ENCODE measurements at places on chromosomes 2 and 18.

GRCh38 chr2:139864821-139865302 lies 1084.7 kb upstream of the NXPH2 start:
- no peak for DNase-seq

DNA sequence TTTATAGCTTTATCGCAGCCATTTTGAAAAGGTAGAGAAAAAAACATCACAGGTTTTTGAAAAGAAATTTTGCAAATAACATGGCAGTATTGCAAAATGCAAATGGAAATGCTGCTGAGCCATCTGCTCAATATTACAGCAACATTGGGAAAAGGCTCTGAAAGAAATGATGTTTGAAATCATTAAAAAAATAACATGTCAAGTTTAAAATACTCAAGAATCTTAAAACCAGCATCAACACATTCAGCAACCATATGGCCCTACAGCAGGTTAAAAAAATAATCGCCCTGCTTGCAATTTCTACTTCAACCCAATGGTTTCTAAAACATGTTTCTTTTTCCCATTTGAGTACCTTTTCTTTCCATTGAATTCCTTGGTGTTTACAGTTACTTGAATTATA lies 289.4 kb downstream of the AFF3 start:
- DNase-seq = no peak

DNA sequence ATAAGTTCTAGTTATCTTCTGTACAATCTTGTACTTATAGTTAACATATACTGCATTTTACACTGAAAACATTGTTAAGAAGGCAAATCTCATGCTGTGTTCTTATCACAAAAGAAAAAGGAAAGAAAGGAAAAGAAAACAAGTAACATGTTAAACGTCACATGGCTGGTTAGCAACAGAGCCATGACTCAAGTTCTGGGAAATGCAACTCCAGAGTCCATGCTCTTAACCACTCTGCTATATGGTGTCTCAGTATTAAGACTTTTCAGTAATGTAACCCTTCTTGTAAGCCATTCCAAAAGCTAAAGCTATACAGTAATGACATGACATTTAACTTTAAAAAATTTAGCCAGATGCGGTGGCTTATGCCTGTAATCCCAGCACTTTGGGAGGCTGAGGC lies 181.4 kb downstream of the BARD1 start:
- no peak for DNase-seq

- no peak for DNase-seq
These were observed 176.8 kb upstream of the ALKAL2 start for GRCh38 chr2:464562-465309.

- no peak for DNase-seq
These were observed 174.2 kb downstream of the RTP5 start for GRCh38 chr2:242043538-242044312.

DNA sequence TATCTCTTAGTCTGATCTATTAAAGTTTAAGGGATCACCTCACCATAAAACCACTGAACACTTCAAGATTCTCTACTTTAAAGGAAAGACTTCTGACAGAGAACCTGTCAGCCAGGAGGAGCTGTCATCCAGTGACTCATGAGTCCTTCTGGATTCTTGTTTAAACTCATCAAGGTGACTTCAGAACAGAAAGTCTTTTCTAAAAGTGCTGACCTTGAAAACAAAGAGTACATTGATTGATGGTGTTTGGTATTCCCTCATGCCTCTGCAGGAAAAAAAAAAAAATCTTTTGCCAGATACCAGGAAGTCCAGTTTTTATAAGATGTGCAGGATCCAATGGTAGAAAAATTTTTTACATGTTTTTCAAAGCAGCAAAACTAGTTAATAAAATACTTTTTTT lies 12.3 kb downstream of the DSG2 start:
- DNase-seq = no peak

- DNase-seq = peak; percentile 91
These were observed 3.3 kb upstream of the GPBAR1 start for GRCh38 chr2:218257390-218257981.

- no peak for DNase-seq
These were observed 144.1 kb downstream of the FAM210A start for GRCh38 chr18:13582178-13582670.

DNA sequence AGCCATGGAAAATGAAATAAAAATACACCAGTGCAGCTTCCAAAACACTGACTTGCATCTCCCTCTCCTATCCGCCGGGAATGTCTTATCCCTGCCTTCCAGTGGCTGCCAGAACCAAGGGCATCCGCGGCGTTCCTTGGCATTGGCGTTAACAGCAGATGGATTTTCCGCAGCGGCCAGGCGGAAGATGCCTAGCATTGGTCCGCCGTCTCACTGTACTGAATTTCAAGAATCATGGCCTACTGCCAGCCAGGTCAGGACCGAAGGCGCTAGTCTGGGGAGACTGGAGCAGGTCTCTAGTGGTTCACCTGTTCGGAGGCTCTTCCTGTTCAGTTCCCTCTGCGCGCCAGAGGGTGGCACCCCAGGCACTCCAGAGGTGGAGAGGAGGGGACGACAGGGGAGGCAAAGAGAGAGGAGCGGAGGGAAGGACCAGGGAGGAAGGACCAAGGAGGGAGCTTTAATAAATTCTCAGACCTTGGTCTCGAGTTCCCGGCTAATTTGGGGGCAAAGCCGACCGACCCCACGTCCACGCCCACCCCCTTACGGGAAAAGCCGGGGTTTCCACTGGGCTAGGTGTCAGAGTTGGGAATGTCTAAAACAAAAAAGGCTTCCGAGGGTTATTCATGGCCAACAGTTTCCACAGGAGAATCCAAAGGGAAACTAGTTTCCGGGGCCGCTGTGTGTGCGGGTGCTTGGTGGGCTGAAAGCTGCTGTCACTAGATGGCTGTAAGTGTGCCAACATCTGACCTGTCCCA lies 3.7 kb upstream of the BCL2L11 start:
- DNase-seq = peak; percentile 95

DNA sequence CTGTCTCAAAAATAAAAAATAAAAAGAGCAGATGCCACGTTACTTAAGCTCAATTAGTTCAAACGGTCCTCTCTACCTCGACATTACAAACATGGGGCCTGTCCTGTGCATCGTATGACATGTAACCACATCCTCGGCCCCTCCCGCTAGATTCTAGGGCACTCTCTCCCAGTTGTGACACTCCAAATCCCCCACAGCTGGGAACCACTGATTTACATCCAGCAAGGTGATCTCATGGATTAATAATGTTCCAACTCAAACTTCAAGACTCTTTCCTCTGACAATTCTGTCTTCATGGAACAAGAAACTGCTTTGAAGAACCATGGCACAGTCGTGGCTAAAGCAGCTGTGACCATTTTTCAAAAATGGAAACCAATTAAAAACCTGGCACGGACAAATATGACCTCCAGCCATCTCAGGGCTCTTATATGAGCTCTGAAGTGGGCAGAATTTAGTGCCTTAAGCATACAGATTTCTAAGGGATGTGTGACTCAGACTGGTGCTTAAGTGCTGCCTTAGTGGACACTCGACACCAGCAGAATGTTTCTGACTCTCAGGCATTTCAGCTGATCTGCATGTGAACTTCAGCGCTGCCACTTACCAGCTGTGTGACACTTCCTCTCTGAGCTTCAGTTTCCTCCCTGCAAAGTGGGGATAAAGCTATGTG lies 31.7 kb upstream of the ASAP2 start:
- DNase-seq = peak; percentile 51

DNA sequence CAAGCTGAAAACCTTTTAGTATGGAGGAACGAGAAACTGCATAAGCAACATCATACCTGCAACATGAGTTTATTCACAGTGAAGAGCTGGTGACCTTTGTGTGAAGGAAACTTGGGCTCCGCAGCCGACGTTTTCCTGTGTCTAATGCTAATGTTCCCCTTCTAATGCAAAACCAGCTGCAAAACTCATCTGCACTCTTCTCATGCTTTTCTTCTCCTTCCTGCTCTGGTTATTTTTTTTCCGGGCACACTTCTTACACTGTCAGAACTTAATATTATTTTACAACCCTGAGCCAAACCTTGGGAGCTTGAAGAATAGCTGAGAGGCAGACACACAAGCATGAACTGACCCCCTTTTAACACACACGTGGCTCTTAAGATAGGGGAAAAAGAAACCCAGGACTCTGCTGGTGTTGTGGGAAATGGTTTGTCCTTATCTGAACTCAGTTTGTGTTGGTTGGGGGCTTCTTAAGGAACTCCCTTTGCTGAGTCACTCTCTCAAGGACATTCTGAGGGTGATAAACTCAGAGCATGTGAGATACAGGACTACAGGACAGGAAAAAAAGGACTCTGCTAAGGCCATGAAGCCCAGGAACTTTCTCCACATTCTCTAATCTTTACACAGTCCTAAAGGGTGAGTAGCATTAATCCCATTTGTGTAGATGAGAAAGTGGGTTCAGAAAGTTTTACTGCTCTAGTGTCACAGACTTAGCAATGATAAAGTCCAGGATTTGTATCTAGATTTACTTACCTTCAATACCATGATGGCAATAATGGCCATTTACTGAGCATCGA lies 439.3 kb upstream of the TRIB2 start:
- peak; percentile 8 for DNase-seq

DNA sequence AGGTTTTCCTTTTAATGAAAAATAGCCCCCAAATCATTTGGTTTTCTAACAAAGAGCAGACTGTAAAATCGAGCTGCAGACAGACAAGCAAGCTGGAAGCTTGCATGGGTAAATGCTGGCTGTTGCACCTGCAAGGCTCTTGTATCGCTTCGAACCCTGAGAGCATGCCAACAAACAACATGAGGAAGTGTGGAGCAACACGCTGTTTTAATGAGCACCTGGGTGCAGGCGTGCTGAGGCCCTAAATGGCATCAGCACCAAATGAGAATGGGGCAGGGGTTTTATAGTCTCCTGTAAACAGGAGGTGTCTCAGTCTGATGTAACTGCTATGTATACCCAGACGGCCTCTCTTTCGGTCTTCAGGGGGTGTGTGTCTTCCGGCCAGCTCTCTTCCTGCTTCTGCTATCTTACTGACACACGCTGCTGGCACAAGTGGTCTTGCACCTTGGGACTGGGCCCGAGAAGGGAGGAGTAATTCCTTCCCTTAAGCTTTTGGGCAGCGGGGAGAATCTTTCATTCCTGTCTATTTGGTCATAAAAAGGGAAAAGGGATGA lies 31.9 kb upstream of the CDH2 start:
- no peak for DNase-seq

DNA sequence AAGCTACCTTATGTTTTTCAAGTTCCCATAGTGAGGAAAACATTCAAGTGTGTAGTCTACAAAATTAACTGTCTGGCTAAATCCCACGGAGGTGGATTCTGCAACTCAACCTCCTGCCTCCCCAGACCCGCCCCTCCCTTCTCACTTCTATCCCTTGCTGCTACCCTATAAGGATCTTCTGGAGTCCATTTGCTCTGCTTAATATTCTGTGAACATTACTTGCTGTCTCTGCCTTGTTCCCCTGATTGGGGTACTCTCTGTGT lies 163.2 kb downstream of the KCNE4 start:
- DNase-seq = no peak

DNA sequence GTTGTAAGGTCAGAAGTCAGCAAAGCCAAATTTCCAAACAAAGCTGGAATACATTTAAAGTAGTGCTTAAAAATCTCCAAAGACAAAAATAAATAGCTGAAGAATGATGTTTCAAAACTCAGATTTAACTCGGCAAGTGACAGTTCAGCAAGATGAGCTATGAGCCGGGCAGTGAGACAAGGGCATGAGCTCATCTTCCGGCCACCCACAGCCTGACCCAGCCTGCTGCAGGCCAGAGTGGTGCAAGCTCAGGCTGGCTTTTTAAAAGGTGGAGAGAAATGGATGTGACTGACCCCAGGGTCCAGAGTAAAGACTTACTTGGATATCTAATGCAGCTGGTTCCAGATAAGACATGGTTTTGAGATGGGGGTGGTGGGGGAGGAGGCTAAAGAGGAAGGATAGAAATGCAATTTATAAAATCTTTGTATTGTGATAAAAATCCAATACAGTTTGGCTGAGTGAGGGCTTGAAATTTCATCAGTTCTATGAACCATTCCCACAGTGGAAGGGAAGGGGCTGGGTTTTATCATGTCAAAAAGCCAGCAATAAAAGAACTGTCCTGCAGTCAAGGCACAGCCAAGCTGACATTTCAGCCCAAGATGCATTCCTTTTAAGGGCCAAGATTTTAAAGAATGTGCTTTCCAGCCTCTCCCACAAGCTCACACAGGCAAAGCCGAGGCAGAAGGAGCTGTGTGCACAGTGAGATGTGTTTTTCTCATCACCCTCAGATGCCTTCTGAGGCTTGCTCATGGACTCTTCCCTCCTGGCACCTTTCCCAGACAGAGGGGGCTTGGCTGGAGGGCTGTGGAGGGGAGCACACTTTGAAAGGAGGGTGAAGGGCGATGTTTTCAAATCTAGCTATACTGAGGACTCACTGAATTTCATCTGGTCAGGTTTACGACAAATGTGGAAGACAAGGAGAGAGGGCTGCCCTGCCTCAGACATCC lies 97.9 kb upstream of the KLHL29 start:
- DNase-seq = peak; percentile 11

GRCh38 chr2:48412443-48413250 lies 117.3 kb upstream of the STON1 start:
- no peak for DNase-seq

DNA sequence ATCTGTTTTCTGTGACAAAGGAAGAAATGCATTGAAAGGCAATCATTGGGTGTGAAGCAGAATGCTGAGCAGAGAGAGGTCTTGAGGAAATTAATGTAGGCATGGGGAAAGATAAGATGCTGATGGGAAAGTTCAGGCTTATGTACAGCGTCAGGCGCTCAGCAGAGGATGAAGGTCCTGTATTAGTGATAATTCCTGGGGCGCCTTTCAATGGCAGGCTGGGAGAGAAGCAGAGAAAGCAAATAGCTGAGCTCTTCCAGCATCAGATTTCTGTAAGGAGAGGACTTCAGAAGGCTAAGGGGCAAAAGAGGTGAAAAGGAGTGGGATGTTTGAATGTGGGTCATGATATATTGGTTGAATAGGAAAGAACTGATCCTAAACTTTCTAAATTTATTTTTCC lies 129.8 kb downstream of the HNMT start:
- peak; percentile 14 for DNase-seq

DNA sequence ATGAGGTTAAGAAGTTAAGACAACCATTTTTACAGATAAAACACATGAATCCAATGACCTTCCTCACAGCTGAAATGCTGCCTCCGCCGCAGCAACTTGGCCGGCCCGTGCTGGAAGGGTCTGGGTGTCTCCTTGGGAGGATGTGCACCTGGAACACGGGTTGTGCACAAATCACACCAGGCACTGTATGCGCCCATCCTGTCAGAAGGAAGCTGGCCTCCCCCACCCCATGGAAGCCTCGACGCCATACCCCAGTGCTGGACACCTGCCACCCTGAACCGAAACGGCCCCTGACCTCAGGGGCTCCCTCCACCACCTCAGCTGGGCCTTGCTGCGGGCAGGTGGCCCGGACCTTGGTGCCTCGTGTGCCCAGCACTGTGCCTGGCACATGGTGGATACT lies 111.8 kb downstream of the PXDN start:
- DNase-seq = no peak
